Stimulated activated naive CD4-positive, alpha-beta T cell treated with Interleukin-2 at 50 U/mL for 16 hours (primary cell): ENCODE measurements at places on chromosomes 13 and 19.
A peak's percentile ranks its signal among the peaks of the same experiment; 100 is the strongest.

GRCh38 chr19:20325151-20325550 is 158.1 kb downstream of the ZNF486 start:
- DNase-seq: no peak

GRCh38 chr19:5953680-5954213 is 24.2 kb downstream of the RANBP3 start:
- DNase-seq: peak; percentile 30

- DNase-seq: no peak
Measured at GRCh38 chr13:99884913-99885312, 86.7 kb downstream of the ZIC5 start.

DNA sequence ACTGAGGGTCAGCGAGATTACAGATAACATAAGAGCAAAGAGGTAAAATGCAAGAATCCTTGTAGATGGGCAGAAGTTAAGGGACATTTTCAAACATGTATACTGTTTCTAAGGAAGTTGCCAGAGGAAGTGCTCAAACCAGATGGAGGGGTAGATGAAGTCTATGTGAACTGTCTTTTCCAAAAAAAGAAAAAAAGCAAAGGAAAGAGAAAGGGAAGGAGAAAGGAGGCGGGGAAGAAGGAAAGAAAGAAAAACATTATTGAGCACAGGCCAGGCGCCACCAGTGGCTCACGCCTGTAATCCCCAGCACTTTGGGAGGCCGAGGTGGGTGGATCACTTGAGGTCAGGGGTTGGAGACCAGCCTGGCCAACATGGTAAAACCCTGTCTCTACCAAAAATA is 5.3 kb downstream of the DMAC2 start:
- DNase-seq: no peak

GRCh38 chr13:79349011-79349410 is 57.0 kb downstream of the RBM26 start:
- DNase-seq: no peak

DNA sequence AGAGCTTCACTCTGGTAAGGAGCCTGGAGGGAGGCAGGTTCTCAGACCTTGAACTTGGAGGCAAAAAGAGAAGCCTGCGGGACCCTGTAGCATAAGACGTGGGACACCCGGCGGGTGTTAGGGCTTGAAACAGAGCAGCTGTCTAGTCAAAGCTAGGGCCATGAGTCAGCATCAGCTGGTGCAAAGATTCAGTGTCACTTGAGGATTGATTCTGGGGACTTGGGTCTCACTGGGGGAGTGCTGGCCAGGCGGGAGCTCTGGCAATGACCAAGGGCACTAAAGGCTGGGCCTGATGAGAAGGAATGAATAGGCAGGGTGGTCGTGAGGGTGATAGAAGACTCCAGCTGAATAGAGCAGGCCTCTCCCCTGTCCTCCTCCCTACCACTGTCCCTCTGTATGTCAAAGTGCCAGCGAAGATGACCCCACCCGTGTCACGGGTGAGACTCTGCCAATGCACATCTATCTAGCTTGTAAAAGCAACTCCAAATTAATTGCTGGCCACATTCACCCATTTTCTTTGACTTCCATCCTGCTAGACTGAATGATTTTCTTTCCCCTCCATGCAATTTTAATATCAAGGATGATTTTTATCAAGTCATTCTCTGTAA is 97.1 kb downstream of the MBNL2 start:
- no peak for DNase-seq

DNA sequence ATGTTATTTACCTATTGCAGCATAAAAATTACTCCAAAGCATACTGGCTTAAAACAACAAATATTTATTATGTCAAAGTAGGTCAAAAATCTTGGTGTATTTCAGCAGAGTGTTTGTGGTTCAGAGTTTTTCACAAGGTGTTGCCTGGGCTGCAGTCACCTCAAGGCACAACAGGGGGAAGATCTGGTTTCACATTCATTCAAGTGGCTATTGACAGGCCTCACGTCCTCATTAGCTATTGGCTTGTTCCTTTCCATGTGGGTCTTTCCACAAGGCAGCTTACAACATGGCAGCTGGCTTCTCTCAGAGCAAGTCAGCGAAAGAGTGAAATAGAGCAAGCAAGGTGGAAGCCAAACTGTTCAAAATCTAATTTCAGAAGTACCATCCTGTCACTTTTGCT is 602.9 kb downstream of the OLFM4 start:
- DNase-seq: no peak

- DNase-seq: no peak
Measured at GRCh38 chr19:13228561-13228960, 78.3 kb downstream of the IER2 start.

DNA sequence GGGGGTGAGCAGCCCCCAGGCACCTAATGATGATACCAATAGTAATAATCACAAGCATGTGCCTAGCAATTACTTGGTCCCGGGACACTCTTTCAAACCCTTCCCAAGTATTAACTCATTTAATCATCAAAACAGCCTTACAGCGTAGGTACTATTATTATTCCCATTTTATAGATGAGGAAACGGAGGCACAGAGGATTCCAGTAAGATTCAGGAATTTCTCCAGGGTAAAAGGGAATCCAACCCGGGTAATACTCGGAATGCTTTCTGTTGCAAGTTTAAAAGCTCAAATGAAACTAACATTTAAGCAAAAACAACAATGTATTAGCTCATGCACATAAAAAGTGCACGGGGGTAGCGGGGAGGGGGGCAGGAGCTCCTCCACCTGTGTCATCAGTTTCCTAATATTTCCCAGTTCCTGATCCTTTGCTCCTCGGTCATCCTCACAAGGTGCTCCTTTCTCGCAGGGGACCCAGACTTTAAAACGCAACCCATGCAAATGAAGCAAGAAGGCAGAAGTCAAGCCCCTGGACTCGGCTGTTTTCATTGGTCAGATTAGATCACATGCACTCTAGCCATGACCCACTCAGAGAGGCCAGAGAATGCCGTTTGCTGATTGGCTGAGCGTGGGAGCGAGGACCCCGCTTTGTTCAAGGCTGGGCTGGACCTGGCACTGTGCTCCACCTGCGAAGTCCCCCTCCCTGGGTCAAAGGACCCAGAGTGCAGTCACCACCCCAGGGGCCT is 38.3 kb upstream of the C19orf12 start:
- no peak for DNase-seq

- DNase-seq: no peak
Measured at GRCh38 chr19:38004186-38004520, 97.1 kb downstream of the SIPA1L3 start.

GRCh38 chr19:35559781-35560180 is 3.7 kb downstream of the ATP4A start:
- no peak for DNase-seq

GRCh38 chr19:28642787-28643683 is 569.9 kb downstream of the UQCRFS1 start:
- DNase-seq: no peak

DNA sequence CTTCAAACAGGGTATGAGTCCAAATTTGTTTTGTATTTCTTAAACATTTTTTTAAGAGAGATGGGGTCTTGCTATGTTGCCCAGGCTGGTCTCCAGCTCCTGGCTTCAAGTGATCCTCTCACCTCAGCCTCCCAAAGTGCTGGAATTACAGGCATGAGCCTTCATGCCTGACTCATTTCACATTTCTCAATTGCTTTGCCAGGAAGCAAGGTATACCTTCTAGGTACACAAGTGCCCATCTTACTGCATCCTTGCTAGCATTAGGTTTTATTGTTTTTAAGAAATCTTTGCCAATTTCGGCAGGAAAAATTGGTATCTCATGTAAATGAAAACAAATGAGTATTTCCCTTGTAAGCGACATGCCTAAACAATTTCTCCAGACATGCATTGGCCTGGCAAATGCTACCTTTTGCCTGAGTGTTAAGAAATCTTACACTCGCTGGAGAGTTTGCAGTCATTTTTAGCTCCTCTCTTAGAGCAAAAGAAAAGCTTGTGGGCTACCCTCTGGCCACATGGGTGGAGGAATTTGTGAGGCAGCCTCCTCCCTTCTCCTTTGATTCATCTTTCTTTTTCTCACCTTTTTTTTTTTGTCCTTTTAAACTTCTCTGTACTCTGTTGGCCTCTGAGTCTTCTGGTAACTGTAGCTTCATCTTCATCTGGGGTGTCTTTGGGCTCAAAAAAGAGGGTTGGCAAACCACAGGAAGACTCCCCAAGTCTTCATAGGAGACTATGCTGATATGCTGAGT is 33.0 kb downstream of the ACTL9 start:
- DNase-seq: peak; percentile 15

GRCh38 chr13:23460309-23460708 is 26.8 kb upstream of the SACS start:
- DNase-seq: no peak

DNA sequence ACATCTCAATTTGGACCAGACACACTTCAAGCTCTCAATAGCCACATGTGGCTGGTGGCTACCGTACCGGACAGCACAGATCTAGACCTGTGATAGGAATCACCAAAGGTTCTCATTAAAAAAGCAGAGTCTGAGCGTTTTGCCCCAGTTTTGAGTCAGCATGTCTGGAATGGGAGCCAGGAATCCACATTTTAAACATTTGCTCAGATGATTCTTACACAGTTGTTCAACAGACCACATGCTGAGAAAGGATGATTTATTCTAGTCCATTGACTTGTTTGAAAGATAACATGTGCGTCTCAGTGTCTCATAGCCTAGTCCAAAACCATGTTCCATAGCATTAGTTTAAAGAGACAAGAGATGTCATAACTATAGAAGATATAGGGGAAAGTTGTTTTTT is 53.4 kb downstream of the FLT3 start:
- DNase-seq: no peak

GRCh38 chr13:50918567-50918966 is 9.0 kb downstream of the RNASEH2B start:
- no peak for DNase-seq

DNA sequence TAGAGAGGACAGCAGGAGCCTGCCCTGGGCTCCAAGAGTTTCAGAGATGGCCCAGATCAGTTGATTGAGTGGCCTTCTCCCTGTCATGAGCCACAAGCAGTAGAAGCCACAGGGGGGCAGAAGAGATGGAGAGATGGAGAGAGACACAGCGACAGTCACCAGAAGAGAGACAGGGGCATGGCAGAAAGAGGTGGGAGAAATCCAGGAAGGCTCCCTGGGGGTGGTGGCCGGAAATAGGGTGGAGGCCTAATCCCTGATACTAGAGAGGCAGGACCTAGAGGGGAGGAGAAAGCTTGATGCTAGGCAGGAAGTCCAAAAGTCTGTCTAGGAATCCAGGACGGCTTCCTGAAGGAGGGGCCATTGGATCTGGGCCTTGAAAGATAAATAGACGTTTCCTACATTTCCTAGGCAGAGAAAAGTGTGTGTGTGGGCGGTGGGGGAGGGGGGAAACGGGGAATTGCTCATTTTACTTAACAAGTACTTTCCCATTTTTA is 9.6 kb upstream of the TPM4 start:
- DNase-seq: peak; percentile 35

GRCh38 chr19:12938779-12939601 is 581 bp downstream of the CALR start:
- DNase-seq: peak; percentile 48

DNA sequence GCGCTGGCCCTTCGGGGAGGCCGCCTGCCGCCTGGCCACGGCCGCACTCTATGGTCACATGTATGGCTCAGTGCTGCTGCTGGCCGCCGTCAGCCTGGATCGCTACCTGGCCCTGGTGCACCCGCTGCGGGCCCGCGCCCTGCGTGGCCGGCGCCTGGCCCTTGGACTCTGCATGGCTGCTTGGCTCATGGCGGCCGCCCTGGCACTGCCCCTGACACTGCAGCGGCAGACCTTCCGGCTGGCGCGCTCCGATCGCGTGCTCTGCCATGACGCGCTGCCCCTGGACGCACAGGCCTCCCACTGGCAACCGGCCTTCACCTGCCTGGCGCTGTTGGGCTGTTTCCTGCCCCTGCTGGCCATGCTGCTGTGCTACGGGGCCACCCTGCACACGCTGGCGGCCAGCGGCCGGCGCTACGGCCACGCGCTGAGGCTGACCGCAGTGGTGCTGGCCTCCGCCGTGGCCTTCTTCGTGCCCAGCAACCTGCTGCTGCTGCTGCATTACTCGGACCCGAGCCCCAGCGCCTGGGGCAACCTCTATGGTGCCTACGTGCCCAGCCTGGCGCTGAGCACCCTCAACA is 1.2 kb downstream of the F2RL3 start:
- DNase-seq: no peak

GRCh38 chr13:47239025-47239424 is 342.2 kb upstream of the HTR2A start:
- DNase-seq: no peak

DNA sequence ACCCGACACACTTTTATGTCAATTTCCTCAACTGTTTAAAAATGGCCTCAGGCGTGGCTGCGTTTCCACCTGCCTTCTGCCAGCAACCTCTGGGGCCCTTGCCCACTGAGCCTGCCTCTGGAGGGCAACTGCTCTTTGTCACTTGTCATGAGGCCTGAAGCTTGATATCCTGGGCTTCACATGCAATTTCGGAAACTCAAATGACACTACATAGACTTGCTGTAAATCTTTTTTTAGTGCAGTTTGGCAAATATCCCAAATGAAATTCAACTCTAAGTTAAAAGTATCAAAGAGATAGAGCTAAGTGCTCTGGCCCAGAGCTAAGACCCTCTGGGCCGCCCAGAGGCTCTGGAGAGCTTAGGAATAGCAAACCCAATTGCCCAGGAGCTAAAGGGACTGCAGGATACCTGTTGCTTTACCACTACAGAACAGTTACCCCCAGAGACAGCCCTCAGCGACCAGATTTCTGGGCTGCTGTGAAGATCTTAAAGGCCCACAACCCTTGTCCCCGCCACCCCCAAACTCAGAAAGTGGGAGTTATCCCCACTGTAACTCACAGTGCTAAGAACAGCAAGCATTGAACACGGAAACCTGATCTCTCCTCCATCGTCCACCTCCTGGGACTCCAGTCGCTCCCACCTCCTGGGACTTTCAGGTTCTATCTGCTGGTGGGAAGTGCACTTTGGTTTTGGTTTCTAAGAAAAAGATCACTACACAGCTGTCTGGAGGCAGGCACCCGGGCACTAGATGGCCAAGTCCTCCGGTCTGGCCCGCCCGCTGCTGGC is 19.4 kb downstream of the GJA3 start:
- no peak for DNase-seq

- DNase-seq: no peak
Measured at GRCh38 chr13:88857256-88857655, 1186.1 kb downstream of the SLITRK5 start.

GRCh38 chr19:7534531-7535046 is 928 bp upstream of the PNPLA6 start:
- DNase-seq: peak; percentile 41

DNA sequence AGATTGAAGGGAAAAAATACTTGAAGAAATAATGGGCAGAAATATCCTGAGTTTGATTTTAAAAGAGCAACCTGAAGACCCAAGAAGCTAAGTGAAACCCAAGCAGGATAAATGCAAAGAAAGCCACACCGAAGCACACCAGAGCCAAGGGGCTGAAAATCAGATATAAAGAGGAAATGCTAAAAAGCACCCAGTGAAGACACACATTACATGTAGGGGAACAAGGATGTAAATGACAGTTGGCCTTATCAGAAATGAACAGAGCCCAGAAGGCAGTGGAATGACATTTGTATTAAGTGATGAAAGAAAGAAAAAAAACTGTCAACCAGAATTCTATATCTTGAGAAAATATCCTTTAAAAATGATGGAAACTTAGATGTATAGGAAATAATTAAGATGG is 139.1 kb downstream of the SLC7A1 start:
- DNase-seq: no peak
